NCI-H748 treated with DMSO at 0.1 percent for 48 hours (cell line): ENCODE measurements at places on chromosomes 12 and 14.

GRCh38 chr12:52347551-52348510 lies 19.4 kb downstream of the KRT85 start:
- no peak for DNase-seq

DNA sequence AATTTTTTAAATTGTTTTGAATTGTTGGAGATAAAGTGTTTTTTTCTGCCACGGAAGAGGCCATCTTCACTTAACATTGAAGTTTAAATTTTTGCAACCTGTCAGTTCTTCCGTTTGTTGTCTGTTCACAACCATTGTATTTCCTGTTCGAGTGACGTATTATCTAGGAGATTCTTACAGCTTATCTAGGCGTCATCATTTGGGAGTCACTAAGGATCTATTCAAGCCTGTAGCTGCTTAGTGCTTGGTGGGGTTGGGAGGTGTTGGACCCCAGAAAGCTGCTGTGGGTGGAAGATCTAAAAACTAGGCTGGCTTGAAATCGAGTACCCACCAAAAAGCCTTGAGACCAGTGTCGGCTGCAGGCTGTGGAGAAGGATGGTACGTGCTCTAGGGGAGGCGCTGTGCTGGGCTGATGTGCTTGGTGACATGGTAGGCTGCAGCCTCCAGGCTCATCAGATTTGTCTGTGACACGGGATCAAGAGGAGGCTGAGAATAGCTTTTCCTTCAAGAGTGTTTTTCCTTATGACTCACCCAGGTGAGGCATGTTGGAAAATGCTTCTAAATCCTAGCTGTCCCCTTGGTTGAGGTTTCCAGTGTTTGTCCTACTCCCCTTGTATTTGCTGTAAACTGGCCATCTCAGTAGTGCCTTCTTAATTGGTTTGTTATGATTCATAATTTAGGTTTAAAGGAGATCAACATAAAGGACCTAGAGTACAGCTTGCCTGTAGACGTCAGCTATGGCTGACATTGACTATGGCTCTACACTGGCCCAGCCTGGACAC lies 57.8 kb downstream of the ATG14 start:
- no peak for DNase-seq

GRCh38 chr14:90731487-90731886 lies 84.7 kb downstream of the TTC7B start:
- DNase-seq, result no peak

- DNase-seq, result no peak
These were observed 8.6 kb downstream of the ASB2 start for GRCh38 chr14:93967637-93968250.

DNA sequence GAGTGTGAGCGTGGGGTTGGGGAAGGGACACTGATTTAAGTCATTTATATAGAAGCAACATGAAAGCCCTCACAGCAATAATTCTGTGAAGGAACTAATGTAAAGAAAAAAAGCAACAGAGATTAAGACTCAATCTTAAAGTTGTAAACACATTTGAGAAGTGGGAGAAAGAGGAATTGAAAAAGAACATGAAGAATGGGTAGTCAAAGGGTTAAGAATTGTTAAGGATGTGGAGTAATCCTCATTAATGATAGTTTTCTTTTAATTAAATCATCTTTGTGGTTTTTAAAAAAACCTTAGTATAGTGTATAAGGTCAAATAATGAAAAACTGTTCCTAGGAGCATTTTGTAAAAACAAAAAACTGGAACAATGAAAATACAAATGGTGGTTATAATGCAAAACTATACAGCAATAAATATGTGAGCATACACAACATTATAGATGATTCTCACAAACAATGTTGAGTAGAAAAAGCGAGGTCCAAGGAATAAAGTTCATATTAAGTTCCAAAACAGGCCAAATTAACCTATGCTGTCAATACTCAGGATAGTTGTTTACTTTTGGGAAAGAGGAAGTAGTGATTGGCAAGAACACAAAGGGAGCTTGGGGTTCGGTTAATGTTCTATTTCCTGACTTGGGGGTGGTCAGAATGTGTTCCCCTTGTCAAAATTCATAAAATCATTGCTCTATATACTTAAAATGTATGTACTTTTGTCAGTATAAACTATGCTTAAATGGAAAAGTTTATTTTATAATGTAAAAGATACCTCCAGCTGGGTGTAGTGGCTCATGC lies 120.4 kb upstream of the ATF7IP start:
- DNase-seq, result no peak

- DNase-seq, result no peak
These were observed 10.2 kb upstream of the TMEM119 start for GRCh38 chr12:108607981-108608600.

- no peak for DNase-seq
These were observed 18.9 kb downstream of the C2CD5 start for GRCh38 chr12:22525426-22525825.

- DNase-seq, result no peak
These were observed 1.8 kb upstream of the CHST11 start for GRCh38 chr12:104454997-104455396.

- DNase-seq, result no peak
These were observed 866.3 kb downstream of the NRXN3 start for GRCh38 chr14:79036441-79036840.

GRCh38 chr14:104206281-104206904 lies 68.0 kb downstream of the KIF26A start:
- no peak for DNase-seq

GRCh38 chr12:78407722-78408121 lies 456.9 kb upstream of the SYT1 start:
- no peak for DNase-seq

DNA sequence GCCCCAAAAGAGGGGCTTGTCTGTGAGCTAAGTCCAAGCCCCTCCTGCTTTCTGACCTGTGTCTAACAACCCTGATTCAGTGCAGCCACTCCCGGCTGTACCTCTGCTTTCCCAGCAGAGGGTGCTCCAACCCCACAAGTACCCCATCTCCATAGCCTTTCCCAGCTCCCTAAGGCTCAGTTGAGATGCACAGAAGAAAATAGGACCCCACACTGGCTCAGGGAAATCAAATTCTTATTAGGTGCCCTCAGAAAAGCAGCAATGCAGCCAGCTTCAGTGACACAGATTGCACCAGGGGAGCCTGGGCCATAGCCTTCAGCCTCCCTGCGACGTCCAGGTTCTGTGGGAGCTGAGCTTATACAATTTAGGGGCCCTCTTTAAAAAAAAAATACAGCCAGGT lies 49.9 kb downstream of the LRRC74A start:
- DNase-seq, result peak; percentile 34

- DNase-seq, result no peak
These were observed 169.6 kb downstream of the C12orf42 start for GRCh38 chr12:103326190-103326589.

DNA sequence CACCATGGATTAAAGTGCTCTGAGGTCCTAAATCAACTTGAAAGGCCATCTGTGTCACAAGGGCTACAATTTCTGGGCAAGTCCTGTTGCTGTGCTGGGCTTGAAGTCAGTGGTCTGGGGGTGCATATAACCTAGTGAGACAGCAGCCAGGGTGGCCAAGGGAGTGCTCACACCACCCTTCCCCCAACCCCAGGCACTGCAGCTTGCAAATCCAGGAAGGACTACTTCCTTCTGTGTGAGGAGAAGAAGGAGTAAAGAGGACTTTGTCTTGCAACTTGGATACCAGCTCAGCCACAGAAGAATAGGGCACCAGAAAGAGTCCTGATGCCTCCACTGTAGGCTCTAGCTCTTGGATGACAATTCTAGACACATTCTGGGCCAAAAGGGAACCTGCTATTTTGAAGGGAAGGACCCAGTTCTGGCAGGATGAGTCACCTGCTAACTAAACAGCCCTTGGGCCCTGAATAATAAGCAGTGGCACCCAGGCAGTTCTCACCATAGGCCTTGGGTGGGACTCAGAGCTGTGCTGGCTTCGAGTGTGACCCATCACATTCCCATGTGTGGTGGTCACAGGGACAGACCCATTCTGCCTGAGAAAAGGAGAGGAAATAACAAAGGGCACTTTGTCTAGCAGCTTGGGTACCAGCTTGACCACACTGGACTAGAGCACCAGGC lies 32.6 kb upstream of the DHRS7 start:
- DNase-seq, result no peak

DNA sequence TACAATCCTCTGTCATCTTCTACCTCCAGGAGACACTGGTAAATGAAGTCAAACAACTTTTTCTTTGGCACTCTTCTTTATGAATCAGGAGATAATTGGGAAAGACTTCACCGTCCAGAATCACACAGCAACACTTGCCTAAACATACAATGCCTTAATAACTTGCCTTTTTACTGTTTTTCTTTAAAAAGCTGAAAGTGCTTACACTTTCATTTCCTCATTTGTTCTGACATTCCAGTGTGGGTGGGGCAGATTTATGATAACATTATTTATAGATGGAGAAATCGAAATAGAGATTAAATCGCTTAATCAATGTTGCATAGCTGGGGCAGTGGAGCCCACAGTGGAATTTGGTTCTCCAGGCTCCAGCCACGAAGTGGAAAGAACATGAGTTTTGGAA lies 2.8 kb upstream of the FRS2 start:
- no peak for DNase-seq

DNA sequence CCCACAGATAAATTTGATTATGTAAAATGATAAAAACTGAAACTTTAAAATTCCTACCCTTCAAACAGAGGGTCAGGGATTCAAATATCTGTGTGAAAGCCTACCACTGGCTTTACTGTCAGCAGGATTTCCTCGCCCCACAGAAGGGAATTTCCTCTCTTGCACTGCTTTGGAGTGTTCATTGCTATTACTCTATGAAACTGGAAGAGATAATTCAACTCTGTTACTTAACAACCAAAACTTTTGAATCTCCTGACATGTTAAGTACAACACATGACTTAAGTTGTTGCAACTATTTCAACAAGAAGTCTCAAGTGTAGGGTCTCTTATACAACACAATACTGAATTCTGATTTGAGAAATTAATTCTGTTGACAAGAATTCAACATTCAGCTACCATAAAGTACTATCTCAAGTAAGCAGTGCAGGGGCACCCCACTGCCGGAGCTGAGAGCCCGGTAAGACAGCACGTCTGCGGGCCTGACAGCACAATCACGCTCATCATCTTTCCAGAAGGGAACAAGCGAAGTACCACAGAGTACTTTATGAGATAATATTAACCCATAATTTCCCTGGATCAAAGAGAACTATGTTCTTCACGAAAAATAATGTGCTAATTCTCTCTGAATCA lies 22.9 kb downstream of the DICER1 start:
- no peak for DNase-seq

GRCh38 chr14:64628940-64629408 lies 75.2 kb upstream of the PLEKHG3 start:
- DNase-seq, result no peak

DNA sequence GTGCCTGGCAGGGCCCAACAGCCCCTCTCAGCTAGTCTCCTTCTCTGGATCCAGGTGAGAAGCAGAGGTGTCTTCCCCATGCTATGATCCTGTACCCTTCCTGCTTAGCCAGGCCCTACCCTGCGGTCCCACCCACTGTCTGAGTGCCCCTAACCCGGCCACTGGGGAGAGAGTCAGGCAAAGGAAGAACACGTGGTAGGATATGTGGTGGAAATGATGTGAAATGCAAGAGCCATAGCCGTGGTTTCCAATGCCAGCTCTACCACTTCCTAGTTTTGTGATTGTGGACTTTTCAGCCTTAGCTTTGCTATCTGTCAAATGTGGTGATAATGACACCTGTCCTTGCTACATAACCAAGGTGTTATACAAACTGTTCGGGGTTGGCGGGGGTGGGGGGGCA lies 15.8 kb downstream of the KRT2 start:
- DNase-seq, result no peak

DNA sequence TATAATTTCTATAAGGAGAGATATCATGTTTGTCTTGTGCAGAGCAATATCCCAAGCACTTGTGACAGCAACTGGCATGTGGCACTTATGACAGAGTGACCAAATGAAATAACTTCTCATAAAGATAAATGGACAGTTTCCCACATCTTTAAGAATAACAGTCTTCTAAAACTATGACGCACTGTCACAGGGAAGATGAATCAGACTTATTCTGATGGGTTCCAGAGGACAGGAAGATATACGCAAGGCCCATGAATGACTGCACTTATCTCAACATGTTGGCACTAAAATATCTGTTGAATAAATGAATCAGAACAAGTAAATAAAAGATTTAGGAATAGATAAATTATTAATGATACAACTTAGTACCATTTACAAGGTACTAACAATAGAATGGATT lies 465.8 kb upstream of the SYT1 start:
- DNase-seq, result no peak

DNA sequence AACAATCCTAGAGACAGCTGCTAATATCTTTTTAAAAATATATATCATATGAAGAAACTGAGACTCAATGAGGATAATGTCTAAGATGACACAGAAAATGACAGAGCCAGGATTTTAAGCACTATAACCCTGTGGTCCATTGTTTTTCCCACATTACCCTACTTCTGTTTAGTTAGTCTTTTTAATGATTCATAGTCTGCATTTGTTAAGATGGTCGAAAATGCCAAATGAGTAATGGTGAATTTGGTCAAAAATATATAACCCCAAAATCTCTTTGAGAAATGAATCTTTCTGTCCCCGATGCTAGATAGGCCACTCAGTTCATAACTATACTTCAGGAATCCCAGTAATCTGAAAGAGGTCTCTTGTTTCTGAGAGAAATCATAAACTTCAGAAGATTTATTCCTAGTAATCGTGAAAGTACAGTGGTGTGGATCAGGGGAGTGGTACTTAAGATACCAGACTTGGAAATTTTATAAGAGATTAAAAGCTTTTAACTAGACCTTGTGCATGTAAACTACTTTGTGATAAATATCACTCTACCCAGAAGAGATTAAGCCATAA lies 10.8 kb downstream of the RTRAF start:
- no peak for DNase-seq

DNA sequence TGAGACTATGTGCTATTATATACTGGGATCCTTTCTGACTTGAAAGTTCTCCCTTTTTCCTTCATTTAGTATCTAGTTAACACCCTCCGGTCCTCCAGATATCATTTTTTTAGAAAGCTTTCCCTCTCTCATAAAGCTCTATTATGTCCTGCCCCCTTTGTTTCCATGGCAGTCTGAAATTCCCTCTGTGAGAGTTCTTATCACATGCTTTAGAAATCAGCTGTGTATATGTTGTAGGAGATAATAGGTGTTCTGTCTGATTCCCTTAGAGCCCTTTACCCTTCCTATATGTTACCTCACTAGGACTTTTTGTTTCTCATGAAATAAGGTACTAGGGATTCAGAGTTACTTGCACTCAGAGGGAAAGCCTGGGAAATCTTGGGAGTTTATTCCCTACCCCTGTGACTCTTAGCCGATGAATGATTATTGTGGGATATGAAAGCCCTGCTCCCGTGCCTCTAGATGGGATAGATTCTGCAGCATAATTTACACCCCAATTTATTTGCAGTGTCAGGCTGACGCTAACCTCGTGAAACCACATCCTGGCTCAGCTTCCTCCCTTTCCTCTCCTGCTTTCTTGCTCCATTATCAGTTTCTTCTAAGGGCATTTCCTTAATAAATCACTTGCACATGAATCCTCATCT lies 448.4 kb downstream of the MDGA2 start:
- DNase-seq, result no peak

DNA sequence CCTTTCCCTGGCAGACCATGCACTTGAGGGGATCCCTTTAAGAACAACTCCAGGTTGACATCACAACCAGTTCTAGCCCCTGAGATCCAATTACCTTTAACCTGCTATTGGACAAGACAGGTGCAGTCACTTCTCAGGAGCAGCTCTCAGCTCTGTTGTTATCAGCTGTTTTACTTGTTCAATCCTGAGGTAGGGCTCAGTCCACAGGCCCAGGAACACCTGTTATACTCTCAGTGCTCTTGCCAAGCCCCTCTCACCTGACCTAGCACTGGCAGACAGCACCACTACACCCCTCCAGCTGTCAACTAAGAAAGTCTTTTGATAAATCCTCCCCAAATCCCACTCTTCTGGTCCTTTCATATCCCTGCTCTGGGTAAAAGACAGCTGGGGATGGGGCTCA lies 163.9 kb upstream of the TMTC2 start:
- no peak for DNase-seq
